ENCODE measurements at places on chromosomes 7 and 10.

DNA sequence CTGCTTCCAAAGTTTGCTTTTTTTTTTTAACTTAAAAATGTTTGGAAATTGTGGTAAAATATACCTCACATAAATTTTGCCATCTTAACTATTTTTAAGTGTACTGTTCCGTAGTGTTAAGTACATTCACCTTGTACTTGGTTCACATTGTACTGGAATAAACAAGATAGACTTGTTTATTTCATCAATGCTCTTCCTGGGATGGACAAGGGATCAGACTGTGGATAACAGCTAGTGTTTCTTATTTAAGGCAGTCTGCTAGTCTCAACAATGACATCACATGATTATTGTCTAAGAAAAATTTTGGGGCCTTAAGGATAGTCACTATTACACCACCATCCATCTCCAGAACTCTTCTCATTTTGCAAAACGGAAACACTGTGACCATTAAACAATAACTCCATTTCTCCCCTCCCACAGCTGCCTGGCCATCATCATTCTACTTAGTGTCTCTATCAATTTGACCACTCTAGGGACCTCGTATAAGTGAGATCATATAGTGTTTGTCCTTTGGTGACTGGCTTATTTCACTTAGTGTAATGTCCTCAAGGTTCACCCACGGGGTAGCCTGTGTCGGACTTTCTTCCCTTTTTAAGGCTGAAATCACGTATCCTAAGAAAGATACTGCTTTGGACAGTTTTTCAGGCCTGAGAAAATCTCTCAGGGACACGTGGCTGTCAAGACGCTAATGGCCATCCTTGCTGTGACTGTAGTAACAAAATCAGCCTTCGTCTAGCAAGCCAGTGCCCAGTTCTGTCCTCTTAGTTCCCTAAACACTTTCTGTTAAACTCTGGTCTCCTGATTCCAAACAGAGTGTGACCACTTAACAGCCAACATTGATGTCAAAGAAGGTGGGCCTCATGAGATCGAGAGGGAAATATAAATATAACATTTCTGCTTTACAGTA is 305.2 kb downstream of the FRMD4A start:
- DNase-seq, result no peak

DNA sequence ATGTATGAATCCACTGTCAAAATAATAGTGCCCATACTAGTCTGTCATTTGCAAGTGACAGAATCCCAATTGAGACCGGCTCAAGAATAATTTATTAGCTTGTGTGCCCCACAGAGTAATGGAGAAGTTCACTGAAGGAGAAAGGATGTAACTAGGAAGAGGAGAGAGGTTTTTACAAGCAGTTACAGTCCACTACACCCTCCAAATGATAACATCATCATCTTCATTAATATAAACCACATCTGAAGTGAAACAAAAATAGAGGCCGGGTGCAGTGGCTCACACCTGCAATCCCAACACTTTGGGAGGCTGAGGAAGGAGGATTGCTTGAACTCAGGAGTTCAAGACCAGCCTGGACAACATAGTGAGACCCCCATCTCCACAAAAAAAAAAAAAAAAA is 226.8 kb downstream of the SKIDA1 start:
- DNase-seq, result no peak

DNA sequence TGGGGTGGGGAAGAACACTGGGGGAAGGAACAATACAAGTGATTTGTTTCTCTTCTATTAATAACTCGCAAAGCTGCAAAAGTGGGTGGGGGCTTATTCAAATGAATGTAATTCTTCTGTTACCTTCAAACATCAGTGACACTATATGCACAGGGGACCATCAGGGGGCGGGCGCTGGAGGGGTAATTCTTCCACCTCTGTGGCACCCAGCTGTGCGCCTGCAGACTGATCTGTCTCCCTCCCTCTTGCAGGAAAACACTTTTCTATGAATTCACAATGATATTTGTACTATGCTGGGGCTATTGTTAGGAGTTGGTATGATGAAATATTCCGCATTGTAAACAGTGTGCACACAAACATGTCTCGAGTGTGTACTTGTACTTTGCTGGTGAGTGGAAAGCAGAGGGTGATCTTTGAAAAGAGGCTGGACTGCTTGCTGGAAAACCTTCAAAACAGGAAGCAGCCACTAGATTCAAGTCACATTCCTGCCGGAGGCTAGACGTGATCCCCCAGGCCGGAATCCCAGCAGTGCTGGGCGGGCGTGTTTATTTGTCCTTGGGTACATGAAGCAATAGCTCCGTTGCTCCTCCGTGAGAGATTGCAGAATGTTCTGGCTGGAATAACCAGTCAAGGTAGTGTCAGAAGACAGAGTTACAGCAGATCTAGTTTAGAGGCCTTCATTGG is 15.8 kb upstream of the BNIP3 start:
- DNase-seq, result no peak

DNA sequence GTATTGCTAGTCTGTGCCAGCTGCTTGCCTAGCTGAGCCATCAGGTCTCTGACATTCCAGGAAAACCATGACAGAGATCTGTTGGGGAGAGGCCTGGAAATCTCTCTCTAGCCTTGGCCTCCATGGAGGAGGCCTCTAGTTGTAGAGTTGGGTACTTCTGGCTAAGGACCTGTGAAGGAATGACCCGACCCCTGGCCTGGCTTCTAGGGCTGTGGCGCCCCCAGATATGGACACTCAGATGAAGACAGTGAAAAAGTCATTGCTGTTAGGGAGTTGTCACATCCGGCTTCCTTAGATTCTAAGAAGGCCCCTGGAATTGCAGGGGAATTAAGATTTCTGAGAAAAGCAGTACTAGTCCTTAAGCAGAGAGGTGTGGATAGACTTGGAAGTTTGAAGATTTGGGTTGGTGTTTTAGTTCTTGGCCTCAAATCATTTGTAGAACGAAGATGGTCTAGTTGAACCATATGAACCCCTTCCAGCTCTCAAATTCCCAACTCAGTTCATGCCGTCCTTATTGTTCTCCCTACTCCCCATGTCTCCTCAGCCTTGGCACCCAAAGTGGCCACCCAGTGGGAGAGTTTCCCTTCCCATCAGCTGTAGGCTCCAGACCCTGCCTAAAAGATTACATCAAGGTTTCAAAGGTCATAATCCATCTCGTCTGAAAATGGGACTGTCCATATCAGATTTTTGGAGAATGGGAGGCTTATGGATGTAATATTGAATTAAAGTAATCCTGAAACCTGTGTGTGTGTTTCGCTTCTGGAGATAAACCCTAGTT is 7.0 kb downstream of the HHEX start:
- DNase-seq, result no peak

DNA sequence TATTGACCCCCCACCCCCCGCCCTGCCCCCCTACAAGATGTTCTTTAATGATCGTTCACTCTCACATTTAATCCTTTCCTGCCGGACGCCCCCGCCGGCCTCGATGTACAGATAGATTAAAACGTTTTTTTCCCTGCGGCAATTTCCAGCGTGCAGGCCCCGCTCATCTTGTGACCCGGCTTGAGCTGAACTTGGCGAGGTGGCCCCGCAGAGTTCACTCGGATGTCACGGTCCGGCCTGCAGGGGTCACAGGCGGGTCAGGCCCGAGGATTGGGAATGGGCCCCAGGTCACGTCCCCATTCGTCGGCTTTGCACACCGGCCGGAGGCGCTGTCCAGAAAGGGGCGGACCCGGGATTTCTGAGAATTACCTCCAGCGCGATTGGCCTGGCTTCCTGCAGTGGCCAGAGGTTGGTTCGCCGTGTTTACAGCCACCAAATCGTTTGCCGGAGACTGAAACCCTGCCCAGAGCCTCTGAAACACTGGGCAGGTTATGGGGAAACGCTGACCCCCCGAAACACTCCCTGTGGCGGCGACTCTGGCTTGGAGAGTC is 1.9 kb upstream of the CYP26A1 start:
- DNase-seq, result no peak

DNA sequence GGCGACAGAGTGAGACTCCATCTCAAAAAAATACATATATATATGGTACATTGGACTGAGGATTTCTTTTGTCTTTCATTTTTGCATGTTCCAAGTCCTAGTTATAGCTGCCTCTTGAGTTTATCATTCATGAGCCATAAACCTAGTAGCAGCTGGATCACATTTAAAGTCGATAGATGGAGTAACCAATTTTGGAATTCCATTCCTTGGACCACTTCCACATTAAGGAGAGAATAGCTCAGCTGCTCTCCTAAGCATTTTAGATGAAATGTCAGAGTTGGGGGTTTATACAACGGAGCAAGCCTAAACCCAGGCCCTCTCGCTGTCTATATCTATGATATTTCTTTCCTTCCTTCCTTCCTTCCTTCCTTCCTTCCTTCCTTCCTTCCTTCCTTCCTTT is 141.2 kb downstream of the LYZL1 start:
- DNase-seq, result no peak

GRCh38 chr10:48620719-48621118 is 15.8 kb upstream of the ARHGAP22 start:
- DNase-seq, result no peak

- no peak for DNase-seq
Measured at GRCh38 chr10:119495021-119495505, 47.5 kb downstream of the RGS10 start.

- DNase-seq, result no peak
Measured at GRCh38 chr10:88886557-88886956, 6.5 kb downstream of the STAMBPL1 start.

GRCh38 chr10:61140765-61141392 is 196.9 kb upstream of the RHOBTB1 start:
- no peak for DNase-seq

- DNase-seq, result no peak
Measured at GRCh38 chr10:99234041-99234790, 1.4 kb downstream of the HPSE2 start.

DNA sequence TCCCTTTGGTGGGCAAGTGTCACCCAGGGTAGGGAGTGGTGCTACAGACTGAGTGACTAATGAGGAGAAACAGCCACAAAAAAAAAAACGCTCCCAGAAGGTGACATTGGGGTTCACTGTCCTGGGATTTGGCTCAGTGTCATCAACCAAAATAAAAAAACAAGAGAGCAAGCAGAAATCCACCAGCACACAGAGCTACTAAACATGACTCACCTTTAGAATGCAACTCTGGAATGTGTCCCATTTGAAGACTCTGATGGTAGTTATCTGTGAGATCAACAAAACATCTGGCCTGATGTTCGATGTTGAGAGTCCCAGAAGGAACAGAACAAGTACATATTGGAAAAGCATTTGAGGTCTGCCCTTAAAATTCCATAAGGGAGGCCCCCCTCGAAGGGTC is 200.3 kb upstream of the LYZL2 start:
- DNase-seq, result no peak

GRCh38 chr7:138158739-138159528 is 82.7 kb downstream of the AKR1D1 start:
- no peak for DNase-seq

GRCh38 chr7:34165927-34166550 is 260.7 kb downstream of the BMPER start:
- no peak for DNase-seq

DNA sequence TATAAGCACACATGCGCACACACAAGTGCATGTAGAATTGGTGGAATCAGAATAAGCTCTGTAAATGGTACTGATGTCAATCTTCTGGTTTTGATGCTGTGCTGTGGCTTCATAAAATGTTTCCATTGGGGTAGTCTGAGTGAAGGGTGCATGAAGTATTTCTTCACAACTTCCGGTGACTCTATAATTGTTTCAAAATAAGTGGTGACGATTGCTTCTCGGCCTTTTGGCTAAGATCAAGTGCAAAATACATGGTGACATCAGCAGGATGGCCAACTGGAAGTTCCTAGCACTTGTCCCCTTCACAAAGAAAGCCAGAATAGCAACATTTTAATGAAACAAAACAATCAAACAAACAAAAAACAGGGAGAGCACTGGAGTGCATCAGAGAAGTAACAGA is 41.6 kb upstream of the CAMK2B start:
- DNase-seq, result no peak

GRCh38 chr7:12103948-12104347 is 107.1 kb upstream of the TMEM106B start:
- DNase-seq, result no peak

GRCh38 chr10:124119946-124120345 is 26.5 kb upstream of the CHST15 start:
- DNase-seq, result no peak

DNA sequence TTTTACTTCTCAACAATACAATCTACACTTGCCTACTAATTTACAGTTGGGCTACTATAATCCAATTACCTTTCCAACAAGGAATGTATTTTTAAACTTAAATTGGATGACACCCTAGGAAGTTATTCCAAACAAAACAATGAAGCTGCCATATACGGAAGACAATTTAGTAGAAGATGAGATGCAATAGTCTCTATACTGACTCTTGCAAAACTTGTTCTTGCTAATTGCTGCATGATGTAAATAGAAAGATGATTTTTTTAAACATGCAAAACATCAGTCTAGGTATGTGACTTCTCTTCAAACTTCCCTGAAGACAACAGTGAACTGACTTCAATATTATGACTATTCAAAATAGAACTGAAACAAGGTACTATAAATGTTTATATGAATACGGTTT is 17.6 kb downstream of the NT5C3A start:
- DNase-seq, result no peak

GRCh38 chr10:37703114-37703513 is 154.3 kb downstream of the ZNF248 start:
- no peak for DNase-seq

- no peak for DNase-seq
Measured at GRCh38 chr10:131618587-131619267, 282.1 kb upstream of the PPP2R2D start.

DNA sequence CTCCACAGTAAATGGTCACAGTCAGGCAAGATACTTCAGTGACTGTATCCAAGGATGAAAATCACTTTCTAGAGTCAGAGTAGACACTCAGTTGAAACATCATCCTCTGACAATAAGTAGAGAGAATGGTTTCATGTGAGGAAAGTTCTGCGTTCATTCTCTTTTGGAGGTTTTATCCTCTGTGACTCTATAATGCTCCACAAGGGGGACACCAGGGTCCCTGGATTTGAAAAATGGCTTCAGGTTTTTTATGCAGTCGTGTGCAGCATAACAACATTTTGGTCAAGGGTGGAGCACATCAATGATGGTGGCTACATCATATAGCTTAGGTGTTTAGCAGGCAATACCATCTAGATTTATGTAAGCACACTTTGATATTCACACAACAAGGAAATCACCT is 40.4 kb downstream of the TMEM168 start:
- DNase-seq, result no peak

DNA sequence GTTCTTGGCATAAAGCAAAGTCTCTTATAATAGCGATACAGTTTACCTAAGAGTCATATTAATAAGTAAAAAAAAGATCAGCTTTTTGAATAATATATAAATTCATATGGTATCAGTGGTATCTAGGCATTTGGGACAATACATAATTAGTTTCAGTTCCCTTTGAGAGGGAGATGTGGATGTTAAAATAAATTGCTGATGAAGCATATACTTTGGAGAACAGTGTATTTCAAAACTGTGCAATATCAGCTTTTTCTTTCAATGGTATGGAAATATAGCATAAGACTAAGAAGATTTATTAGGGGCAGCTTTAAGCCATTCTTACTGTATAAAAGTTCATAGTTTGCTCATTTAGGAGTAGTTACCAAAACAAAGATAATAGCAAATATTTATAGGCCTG is 35.5 kb downstream of the MDFIC start:
- no peak for DNase-seq

GRCh38 chr7:155483245-155483644 is 25.3 kb downstream of the EN2 start:
- DNase-seq, result no peak

- DNase-seq, result no peak
Measured at GRCh38 chr7:49866076-49866735, 92.8 kb downstream of the VWC2 start.

All from stimulated activated CD4-positive, alpha-beta T cell treated with anti-CD3 and anti-CD28 coated beads, Interleukin-1b, Interleukin-23, amount 100 ng/mL, for 4 hours (primary cell).